RWPE2 (cell line): ENCODE measurements at places on chromosomes 7 and 10.

GRCh38 chr10:22564060-22564459 lies 150.3 kb downstream of the PIP4K2A start:
- no peak for DNase-seq
- H3K4me3 ChIP-seq = no peak overlapping the region
- no peaks in the 10 kb centered on the region for H3K36me3 ChIP-seq
- H3K27me3 ChIP-seq = no peaks in the 10 kb centered on the region
- H3K4me1 ChIP-seq = no peaks in the 10 kb centered on the region

DNA sequence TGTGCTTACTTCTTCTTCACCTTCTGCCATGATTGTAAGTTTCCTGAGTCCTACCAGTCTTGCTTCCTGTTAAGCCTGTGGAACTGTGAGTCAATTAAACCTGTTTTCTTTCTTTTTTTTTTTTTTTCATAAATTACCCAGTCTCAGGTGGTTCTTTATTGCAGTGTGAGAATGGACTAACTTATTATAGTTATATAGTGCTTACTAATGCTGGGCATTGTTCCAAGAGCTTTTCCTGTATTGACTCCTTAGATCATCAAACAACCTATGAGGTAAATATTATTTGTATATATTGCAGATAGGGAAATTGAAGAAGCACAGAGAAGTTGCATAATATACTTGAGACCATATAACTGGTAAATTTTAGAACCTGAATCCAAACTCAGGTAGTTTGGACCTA lies 98.1 kb downstream of the MBL2 start:
- no peaks in the 10 kb centered on the region for H3K36me3 ChIP-seq
- H3K27ac ChIP-seq = no peak overlapping the region
- H3K27me3 ChIP-seq = no peaks in the 10 kb centered on the region
- peaks cover 9% of the 10 kb centered on the region for H3K4me1 ChIP-seq
- no peak for DNase-seq

DNA sequence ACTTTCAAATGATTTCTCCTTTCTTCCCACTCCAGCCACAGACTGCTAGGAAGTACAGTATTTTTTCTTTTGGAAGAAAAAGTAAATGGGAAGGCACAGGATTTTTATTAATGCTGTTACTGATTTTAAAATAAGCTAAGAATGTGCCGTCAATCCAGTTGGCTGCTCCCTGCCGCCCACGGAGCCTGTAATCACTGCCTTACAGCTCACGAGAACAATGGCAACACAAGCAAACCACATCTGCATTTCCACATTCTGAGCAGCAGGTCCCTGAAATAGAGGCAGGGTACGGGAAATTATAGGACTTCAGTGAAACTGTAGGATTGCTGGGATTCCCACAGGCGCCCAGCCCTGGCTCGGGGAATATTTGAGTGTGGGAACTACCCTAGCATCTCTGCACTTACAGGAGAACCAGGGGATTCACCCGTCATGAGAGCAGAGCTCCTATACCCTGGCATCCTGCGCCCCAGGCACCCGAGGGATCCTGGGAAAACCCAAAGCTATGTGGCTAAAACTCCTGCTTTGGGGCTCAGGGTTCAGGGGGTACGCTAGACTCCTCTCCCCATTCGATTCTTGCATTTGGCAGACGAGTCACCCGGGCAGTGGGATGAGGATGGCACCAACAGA lies 72.9 kb upstream of the TNS3 start:
- no peak for DNase-seq
- no peak overlapping the region for H3K4me3 ChIP-seq
- H3K4me1 ChIP-seq = peaks cover 18% of the 10 kb centered on the region

DNA sequence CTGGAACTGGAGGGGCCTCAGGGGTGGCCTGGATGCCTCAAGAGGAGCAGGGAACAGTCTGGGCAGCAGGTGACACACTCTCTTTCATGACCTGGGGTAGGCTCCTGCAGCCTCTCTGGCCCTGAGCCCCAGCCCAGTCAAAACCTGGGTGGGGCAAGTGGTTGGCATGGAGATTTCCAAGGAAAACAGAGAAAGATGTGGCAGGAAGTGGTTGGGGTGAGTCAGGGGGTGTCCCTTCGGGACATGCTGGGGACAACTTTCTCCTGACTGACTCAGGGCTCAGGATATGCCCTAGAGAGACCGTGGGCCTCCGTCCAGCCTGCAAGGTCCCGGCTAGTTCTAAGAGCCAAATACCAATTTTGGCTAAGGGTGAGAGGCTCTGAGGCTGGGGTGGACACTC lies 2.9 kb downstream of the AQP1 start:
- H3K27me3 ChIP-seq = no peaks in the 10 kb centered on the region
- H3K27ac ChIP-seq = no peak overlapping the region
- peaks cover 7% of the 10 kb centered on the region for H3K4me1 ChIP-seq
- no peak for DNase-seq
- no peak overlapping the region for H3K4me3 ChIP-seq
- no peaks in the 10 kb centered on the region for H3K36me3 ChIP-seq

DNA sequence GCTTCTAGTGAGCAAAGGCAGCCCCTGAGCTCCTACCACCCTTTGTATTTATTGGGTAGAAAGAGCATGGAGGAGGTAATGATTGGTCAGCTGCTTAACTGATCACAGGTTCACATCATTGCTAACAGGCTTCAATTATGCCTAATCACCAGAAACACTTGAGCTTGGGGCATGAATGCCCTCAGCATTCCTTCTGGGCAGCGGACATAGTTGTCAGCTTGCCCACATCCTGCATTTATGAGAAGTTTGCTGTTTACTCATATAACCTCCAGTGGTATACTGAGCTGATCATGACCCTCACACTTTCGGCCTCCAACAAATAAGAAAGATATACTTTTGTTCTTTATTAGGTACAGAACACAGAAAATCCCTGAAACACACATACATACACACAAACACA lies 140.3 kb upstream of the ODAD2 start:
- no peak overlapping the region for H3K4me3 ChIP-seq
- no peak overlapping the region for H3K27ac ChIP-seq
- no peak for DNase-seq
- peaks cover 6% of the 10 kb centered on the region for H3K4me1 ChIP-seq
- no peaks in the 10 kb centered on the region for H3K36me3 ChIP-seq

DNA sequence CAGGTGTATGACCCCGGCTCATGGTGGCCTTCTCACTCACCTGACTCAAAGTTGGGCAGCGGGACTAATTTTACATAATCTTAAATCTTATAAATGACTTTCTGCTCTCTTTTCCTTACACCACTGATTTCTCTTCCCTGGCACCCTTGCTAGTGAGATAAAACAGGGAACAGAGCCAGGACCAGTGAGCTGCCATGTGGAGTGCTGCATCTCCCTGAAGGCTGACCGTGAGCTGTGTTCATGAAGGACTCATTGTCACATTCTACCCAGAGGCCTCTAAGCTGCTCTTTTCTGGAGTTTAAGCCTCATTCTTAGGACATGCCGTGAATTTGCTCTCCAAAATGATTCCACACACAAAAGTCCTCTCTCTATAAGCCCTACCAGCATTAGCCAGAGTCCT lies 762.3 kb downstream of the AUTS2 start:
- no peaks in the 10 kb centered on the region for H3K27me3 ChIP-seq
- no peaks in the 10 kb centered on the region for H3K4me1 ChIP-seq
- H3K36me3 ChIP-seq = no peaks in the 10 kb centered on the region
- H3K27ac ChIP-seq = no peak overlapping the region
- DNase-seq = no peak

- H3K4me3 ChIP-seq = no peak overlapping the region
- no peaks in the 10 kb centered on the region for H3K36me3 ChIP-seq
- no peaks in the 10 kb centered on the region for H3K27me3 ChIP-seq
Measured at GRCh38 chr10:18737841-18738240, 78.6 kb downstream of the ARL5B start.

DNA sequence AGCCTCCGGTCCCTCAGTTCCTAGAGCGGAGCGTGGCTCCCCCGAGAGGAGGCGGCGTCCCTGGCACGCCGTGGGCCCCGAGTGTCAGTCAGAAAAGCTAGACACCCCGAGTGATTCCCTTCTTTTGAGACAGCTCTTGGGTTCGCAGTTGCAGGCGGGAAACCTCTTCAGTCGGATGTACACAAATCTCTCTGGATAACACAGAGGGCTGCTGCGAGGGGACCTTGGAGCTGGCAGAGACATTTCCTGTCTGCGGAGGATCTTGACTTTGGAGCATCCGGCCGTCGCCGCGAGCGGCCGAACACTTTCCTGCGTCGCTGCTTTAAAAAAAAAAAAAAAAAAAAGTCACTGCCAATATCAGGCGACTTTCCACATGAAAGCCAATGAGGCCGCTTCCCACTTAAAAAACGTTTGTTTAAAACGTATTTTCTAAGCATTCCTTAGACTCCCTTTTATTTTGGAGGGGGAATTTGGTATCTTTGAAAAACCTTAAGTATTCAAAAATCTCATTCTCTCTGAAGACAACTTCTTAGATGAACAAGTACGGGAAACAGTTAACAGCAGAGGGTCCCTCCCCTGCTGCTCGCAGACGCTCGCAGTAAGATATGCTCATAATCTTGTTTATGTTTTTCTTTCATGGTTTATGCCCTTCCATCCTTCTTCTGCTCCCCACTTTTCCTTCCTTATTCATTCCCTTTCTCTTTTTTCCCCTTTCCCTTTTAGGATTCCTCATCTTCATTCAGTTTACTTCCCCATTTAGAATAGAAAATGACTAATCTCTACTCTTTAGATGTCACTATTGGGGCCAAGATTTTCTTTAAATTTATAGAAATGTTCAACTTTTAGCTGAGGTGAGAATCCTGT lies 10.0 kb downstream of the HHEX start:
- no peaks in the 10 kb centered on the region for H3K36me3 ChIP-seq
- H3K4me3 ChIP-seq = peak overlapping the region; percentile 11
- H3K27ac ChIP-seq = no peak overlapping the region
- H3K4me1 ChIP-seq = peaks cover 4% of the 10 kb centered on the region

GRCh38 chr7:26105236-26105635 lies 46.8 kb upstream of the NFE2L3 start:
- H3K36me3 ChIP-seq = no peaks in the 10 kb centered on the region
- DNase-seq = no peak
- H3K4me1 ChIP-seq = no peaks in the 10 kb centered on the region
- no peak overlapping the region for H3K4me3 ChIP-seq
- no peak overlapping the region for H3K27ac ChIP-seq

DNA sequence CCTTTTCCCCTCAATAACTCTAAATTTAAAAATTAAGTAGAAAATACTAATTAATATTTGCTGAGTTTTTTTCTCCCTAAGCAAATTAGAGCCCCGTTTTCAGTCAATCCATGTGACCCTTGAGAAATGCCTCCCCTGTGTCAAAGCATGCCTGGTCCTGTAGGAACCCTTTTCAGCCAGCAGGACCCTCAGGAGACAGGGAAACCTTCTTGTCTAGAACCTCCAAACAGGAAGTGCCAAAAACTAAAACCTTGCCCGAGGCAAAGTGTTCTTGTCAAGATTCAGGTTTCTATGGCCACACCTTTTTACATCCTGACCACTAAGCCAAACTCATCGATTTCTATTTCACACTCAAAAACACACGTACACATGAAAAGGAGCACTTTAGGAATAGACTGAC lies 60.1 kb upstream of the NFE2L3 start:
- H3K4me1 ChIP-seq = peaks cover 28% of the 10 kb centered on the region
- no peaks in the 10 kb centered on the region for H3K27me3 ChIP-seq
- no peak for DNase-seq
- H3K4me3 ChIP-seq = no peak overlapping the region
- H3K27ac ChIP-seq = peak overlapping the region; percentile 28
- no peaks in the 10 kb centered on the region for H3K36me3 ChIP-seq

- no peak overlapping the region for H3K4me3 ChIP-seq
- DNase-seq = no peak
- H3K27ac ChIP-seq = no peak overlapping the region
- H3K4me1 ChIP-seq = no peaks in the 10 kb centered on the region
- H3K36me3 ChIP-seq = no peaks in the 10 kb centered on the region
Measured at GRCh38 chr10:132274581-132274980, 33.2 kb downstream of the STK32C start.

GRCh38 chr7:107125475-107125874 lies 43.3 kb upstream of the HBP1 start:
- DNase-seq = no peak
- H3K36me3 ChIP-seq = no peaks in the 10 kb centered on the region
- H3K4me1 ChIP-seq = no peaks in the 10 kb centered on the region
- H3K27ac ChIP-seq = no peak overlapping the region
- no peaks in the 10 kb centered on the region for H3K27me3 ChIP-seq
- H3K4me3 ChIP-seq = no peak overlapping the region

GRCh38 chr7:69882269-69882668 lies 284.0 kb downstream of the AUTS2 start:
- H3K4me1 ChIP-seq = no peaks in the 10 kb centered on the region
- no peaks in the 10 kb centered on the region for H3K36me3 ChIP-seq
- DNase-seq = no peak

DNA sequence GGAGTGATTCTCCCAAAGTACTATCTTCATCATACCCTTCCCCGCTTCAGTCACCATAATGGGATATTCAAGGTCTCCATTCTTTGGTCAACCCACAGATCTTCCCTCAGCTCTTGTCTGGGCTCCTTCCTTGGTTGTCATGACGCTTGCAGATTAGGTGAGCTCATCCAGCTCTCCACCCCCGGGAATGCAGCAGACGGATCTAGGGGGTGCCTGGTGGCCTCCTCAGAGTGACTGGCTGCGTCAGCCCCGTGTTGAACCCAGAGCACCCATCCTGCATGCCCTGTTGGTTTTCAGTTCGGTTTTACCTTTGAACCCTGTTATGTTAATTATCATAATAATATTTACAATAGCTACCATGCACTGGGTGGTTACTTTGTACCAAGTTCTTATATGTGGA lies 6.4 kb downstream of the NEURL1 start:
- DNase-seq = no peak
- no peaks in the 10 kb centered on the region for H3K36me3 ChIP-seq

DNA sequence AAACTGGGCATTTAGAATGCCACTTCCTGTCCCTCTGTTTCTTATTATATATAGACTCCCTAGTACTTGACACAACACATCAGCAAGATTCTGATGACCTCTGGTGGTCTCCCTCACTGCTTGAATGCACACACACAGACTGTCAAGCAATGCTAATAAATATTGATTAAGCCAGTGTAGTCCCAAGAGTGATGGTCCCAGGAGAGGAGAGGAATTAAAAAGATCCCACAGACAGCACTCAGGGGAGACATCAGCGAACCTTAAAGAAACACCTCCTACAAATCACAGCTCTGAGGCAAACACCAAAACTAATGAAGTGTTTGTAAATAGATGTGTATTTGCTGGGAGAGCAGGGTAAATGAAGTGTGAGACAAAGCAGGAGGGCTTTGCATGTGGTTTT lies 1291.2 kb downstream of the XPNPEP1 start:
- H3K36me3 ChIP-seq = no peaks in the 10 kb centered on the region
- H3K27me3 ChIP-seq = no peaks in the 10 kb centered on the region
- H3K27ac ChIP-seq = no peak overlapping the region
- H3K4me1 ChIP-seq = no peaks in the 10 kb centered on the region

DNA sequence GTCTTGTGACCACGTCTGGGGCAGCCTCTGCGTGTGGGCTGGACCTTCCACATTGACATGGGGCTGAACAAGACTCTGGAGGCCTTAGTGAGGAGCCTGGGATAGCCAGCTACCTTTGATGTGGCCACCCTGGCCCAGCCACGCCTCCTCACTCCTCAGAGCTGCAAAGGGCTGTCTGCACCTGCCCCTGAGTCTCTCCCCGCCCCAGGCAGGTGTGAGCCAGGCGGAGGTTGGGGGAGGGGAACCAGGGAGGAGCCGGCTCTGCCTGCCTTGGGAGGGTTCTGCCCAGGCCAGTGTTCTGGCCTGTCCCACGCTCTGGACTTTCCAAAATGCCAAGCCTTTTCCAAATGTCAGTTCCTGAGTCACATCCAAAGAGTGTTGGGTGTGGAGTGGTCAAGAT lies 72.2 kb downstream of the GTF2IRD1 start:
- H3K27ac ChIP-seq = no peak overlapping the region
- H3K36me3 ChIP-seq = peaks cover 59% of the 10 kb centered on the region
- no peak for DNase-seq
- H3K4me3 ChIP-seq = no peak overlapping the region
- no peaks in the 10 kb centered on the region for H3K27me3 ChIP-seq

GRCh38 chr7:102275123-102275703 lies 11.5 kb upstream of the SH2B2 start:
- peak overlapping the region; percentile 26 for H3K27ac ChIP-seq
- H3K4me1 ChIP-seq = peaks cover 6% of the 10 kb centered on the region
- H3K4me3 ChIP-seq = no peak overlapping the region
- DNase-seq = no peak
